HFFc6 (cell line): ENCODE measurements at places on chromosomes 7 and 10. TPM values are rescaled to one million over a fixed set of nuclear protein-coding genes. Genes with fewer than 3 reads are reported as not detected.

The CYP2C18 gene
- not detected in 3 replicates for total RNA-seq

The AKR1C4 gene
- total RNA-seq = not detected in 3 replicates

The PNLIPRP1 gene
- not detected in 3 replicates for total RNA-seq

The BTBD16 gene
- total RNA-seq = not detected in 3 replicates

The PRTFDC1 gene
- 12.7 to 32.6 TPM (median 16.0 TPM) in 3 replicates for total RNA-seq

The ASAH2 gene
- 3.1 to 3.8 TPM (median 3.1 TPM) in 3 replicates for total RNA-seq

The ALOX5 gene
- not detected in 3 replicates for total RNA-seq

The TAS2R3 gene
- 0.19 TPM in 1 of 3 replicates, not detected in the others for total RNA-seq

The COBL gene
- not detected in 3 replicates for total RNA-seq

The SUN3 gene
- total RNA-seq = 1.1 TPM in 1 of 2 replicates, not detected in the other

The TSPAN12 gene
- total RNA-seq = 0.21 to 0.53 TPM (median 0.39 TPM) in 3 replicates

The SCD gene
- 11.1 to 16.3 TPM (median 11.4 TPM) in 3 replicates for total RNA-seq

The ASZ1 gene
- total RNA-seq = not detected in 3 replicates

The PNLIPRP3 gene
- not detected in 3 replicates for total RNA-seq

The SFXN4 gene
- 13.7 to 15.9 TPM (median 14.1 TPM) in 3 replicates for total RNA-seq

The AFAP1L2 gene
- total RNA-seq = not detected in 3 replicates

The OR2A12 gene
- total RNA-seq = not detected in 3 replicates
